NCI-H2081 treated with DMSO at 0.1 percent for 48 hours (cell line): ENCODE measurements at places on chromosomes 12 and 14.

DNA sequence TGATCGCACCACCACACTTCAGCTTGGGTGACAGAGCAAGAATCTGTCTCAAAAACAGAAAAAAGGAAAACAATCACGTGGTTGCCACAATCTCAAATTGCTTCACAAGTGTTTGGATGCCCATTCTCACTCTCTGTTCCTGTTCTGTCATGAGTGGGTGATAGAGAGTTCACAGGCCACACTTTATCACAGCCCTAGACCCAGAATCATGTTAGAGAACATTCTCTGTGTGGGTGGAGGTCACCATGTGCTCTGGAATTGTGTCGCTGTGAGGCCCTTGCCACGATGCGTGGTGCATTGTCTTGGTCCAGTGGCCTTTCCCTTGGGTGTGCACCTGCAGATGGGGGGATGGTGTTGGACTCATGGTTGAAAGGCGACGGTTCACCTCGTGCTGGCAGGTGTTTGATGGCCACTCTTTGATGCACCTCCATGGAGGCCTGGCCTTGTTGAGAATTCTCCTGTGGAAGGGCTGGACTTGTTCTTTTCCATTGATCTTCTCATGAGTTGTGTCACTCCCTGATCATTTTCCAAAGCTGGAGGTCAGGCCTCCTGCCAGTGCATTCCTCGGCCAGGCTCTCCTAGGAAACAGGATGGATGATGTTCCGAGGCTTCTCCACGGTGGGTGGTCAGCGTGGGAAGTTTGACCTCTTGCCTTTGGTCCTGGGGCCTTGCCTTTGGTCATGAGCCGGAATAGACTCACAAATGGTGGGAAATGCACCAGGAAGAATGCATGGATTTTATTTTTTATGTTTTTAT lies 91.9 kb downstream of the SLC24A4 start:
- DNase-seq = no peak

- no peak for DNase-seq
Measured at GRCh38 chr12:100899301-100899700, 104.7 kb downstream of the ANO4 start.

DNA sequence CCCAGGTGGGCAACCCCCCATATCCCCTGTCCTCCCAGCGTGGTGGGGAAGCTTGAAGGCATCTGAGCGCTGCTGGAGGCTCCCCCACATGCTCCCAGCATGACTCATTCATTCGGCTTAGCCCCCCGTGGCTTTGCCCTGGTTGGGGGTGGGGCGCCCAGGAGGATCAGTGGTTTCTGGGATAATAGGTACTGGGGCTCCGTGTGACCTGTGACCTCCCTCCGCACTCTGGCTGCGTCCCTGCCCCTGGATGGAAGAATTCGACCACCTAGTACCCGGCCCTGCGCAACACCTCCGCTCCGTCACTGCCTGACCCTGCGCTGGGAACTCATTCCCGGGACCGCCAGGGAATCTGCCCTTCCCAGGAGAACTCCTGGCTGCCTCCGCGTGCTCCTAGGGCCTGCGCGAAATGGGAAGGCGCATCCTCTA lies 120.1 kb downstream of the AACS start:
- no peak for DNase-seq

- no peak for DNase-seq
Measured at GRCh38 chr12:93569656-93570551, 2.6 kb upstream of the SOCS2 start.

GRCh38 chr14:37778135-37778943 lies 182.9 kb downstream of the TTC6 start:
- no peak for DNase-seq

DNA sequence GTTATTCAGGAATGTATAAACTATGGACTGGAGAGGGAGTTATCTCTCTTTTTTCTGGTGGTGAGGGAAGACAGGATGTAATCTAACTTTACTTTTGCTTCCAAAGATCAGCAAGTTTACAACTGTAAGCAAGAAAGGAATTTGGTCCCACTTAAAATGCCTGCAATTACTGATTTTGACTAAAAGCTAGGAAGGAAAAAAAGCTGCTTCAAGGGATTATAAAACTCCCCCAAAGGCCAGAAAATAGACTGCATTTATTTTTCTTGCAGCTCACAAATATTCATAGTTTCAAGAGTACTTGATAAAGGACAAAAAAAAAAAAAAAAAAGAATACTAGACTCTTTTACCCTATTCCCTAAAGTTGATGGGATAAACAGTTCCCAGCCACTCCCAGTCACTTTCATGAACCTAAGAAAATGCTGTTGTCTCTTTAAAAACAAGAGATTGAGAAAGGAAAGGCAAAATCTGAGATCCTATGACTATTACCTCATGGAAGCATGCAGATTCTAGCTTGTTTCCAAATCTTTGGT lies 128.7 kb upstream of the BMP4 start:
- no peak for DNase-seq

DNA sequence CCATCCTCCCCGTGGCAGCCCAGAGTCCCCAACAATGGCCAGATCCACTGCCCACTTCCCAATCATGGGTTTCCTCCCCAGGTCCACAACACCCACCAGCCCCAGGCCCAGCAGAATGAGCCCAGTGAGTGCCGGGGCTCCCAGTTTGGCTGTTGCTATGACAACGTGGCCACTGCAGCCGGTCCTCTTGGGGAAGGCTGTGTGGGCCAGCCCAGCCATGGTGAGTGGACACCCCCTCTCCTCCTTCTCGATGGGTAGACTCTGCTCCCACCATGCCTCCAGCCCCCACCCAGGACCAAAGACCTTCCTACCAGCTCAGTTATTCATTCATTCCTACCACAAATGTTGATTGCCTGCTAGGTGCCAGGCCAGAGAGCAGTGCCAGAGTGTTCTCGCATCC lies 23.8 kb downstream of the PAPLN start:
- DNase-seq = no peak

- DNase-seq = no peak
Measured at GRCh38 chr12:121495746-121496145, 85.1 kb downstream of the KDM2B start.
